Stimulated activated CD8-positive, alpha-beta memory T cell treated with anti-CD3 and anti-CD28 coated beads, Interleukin-4, amount 100 ng/mL, for 1 hour (primary cell): ENCODE measurements at places on chromosomes 2 and 18.

GRCh38 chr2:163554864-163555263 lies 180.9 kb downstream of the FIGN start:
- DNase-seq: no peak

- no peak for DNase-seq
These were observed 8.3 kb downstream of the FN1 start for GRCh38 chr2:215427585-215427984.

DNA sequence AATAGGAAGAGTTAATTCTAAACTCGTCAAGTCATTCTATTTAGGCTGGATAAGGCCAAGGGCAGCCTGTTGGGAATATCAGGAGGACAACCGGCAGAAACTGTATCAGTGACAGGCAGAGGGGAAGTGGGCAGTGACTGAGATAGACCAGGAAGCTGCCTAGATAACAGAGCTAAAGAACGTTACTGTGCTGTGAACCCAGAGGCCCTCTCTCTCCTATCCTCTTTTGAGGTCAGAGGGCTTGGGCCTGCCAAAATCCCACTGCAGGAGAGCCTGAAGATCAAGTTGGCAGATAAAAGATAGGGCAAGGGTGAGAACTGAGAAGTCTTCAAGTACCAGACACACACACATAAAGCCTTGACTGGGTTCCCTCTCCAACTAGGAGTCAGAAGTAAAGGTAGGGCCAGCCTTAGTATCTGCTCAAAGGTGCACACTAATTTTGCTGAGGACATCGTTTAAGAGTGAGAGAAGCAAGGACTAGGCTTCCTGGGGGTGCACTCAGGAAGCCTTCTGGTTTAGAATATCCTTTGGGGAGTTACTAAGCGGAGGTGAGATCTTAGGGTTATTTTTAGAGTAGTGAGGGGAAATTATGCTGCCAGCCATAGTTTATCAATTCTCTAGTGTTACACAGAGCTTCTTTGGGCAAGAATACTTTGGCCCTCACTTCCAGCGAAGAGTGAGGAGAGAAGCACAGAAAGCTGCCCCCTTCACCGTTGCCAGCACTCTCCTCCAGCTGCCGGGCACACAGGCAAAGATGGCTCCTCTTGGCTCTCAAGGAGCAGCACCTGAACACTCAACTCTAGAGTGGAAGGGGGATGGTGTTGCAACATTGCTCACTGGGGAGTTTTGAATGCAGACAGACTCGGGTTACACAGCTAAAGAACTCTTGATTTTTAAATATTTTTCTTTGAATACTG lies 9.8 kb downstream of the CAVIN2 start:
- DNase-seq: no peak

DNA sequence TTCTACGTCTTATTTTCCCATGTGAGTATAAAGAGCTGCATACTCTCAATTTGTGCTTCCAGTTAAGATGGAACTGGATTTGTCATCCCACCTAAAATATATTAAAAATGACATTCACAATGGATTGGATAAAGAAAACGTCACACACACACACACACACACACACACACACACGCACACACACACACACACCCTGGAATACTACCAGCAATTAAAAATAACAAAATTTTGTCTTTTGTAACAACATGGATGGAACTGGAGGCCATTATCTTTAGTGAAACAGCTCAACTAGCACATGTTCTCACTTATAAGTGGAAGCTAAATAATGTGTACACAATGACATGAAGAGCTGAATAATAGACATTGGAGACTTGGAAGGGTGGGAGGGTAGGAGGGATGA lies 3.8 kb upstream of the QPCT start:
- DNase-seq: no peak

- DNase-seq: no peak
These were observed 5.8 kb upstream of the ANTXR1 start for GRCh38 chr2:69007169-69007568.
